ENCODE measurements at places on chromosomes 16 and 17.

- DNase-seq, result no peak
Observed at GRCh38 chr17:70073310-70073709, 1.7 kb upstream of the KCNJ16 start.

GRCh38 chr17:17568772-17569195 lies 22.7 kb downstream of the PEMT start:
- DNase-seq, result peak; percentile 93

GRCh38 chr17:42720996-42721583 lies 23.8 kb downstream of the EZH1 start:
- DNase-seq, result no peak

DNA sequence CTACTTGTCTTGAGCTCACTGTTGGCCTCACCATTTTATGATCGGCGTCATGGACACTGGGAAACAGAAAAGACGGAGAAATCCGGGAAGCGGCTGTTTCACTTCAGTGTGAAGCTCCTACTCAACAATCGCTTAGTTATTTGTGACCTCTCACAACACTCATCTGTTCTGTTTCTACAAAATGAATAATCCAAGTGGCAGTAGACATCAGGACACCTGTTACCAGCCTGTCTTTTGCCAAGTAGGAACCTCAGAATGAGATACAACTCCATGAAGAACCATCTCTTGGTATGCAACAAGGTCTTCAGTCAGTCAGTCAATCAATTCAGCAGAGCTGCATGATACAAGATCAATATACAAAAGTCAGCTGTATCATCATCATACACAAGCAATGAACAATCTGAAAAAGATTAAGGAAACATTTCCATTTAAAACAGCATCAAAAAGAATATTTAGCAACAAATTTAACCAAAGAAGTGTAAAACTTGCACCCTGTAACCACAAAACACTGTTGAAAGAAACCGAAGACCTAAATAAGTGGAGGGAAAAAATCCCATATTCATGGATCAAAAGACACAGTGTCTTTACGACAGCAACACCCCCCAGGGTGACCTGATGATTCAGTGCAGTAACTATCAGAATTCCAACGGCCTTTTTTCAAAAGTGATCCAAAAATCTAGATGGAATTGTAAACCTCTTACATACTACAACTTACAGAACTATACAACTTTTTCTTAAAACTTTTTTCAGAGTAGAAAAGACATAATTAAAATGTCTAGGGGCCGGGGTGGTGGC lies 63.4 kb downstream of the ANKRD11 start:
- no peak for DNase-seq

DNA sequence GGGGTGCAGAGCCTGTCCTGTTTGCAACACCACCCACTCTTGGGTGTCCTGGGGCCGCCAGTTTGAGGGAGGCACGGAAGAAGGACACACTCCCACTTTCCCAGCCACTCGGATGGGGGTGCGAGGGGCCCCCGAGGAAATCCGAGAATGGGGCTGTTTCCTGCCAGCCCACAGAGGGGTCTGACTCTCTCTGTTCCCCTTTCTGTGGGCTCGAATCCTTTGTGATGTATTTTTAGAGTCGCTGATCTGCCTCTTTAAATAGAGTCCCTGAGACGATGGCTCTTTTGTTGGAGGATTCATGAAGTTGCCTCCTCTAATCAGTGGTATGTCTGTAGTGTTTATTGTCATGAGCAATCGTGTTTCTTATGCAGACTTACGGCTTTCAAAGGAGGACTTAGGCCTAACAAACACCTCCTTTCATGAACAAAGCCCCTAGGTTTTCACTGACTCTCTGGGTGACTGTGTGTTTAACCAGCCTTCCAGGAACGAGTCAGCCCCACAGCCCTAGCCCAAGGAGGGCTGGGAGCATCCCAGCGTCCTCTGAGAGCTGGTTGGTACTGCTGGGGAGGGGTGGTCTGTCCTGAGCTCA lies 29.1 kb downstream of the CIBAR2 start:
- no peak for DNase-seq

GRCh38 chr17:59328601-59329000 lies 2.9 kb upstream of the YPEL2 start:
- no peak for DNase-seq

GRCh38 chr17:14405189-14405588 lies 104.3 kb downstream of the HS3ST3B1 start:
- DNase-seq, result no peak

DNA sequence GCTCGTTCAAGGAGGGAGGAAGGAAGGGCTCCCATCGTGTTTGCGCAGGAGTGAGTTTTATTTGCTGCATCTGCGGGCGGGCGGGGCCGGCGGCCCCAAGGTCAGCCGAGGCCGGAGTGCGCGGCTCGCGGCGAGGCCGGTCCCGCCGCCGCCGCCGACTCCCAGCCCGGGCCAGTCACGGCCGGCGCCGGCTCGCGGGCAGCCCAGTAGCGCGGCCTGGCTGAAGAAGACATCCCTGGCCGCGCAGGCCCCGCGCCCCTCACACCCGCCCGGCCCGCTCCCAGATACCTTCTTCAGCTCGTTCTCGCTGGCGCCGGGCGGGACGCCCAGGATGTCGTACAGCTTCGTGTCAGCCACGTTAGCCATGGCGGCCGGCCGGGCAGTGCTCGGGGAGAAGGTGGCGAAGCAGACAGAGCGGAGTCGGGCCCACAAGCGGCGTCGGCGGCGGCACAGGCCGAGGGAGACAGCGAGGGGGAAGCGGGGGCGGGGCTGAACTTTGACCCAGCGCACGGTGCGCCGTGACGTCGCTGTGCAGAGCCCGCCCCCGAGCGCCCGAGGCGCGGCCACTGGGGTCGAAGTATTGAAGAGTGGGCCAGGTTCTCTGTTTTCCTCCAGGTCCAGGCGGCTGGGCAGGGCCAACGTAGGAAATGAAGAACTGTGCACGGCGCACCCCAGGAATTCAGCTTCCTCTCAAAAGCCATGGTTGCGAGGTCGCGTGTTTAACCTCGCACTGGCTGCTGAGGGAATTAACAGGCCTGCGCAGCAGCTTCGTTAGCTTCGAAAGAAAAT lies at the start of gene DNAJA2:
Gene DNAJA2 (minus strand): TSS at position 468 of the 789 bp plus-strand sequence. CDS start 102 bp downstream, at position 366.
- peak; percentile 94 for DNase-seq

- DNase-seq, result no peak
Observed at GRCh38 chr16:77662246-77662645, 60.1 kb upstream of the NUDT7 start.

- DNase-seq, result no peak
Observed at GRCh38 chr17:48439875-48440505, 10.0 kb upstream of the SKAP1 start.

- DNase-seq, result no peak
Observed at GRCh38 chr17:9132944-9133610, 111.8 kb downstream of the NTN1 start.

GRCh38 chr17:19302791-19303331 lies 59.7 kb downstream of the B9D1 start:
- no peak for DNase-seq

DNA sequence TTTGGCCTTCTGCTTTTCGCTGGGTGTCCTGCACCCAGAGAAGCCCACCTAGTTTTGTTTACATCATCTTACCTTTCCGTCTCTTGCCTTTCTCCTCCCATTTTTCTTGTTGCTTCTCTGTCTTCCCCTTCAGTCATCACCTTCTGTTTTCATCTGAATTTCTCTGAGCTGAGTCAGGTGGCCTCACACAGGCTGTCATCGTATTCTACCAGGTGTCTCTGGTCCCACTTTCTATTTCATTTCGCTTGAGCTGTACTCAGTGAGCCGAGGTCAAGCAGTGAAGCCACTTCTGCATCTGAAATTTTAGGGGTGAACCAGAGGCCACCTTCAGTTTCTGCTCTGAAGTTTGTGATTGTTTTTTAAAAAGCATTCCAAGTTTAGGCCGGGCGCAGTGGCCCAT lies 9.7 kb downstream of the CRAMP1 start:
- DNase-seq, result no peak

DNA sequence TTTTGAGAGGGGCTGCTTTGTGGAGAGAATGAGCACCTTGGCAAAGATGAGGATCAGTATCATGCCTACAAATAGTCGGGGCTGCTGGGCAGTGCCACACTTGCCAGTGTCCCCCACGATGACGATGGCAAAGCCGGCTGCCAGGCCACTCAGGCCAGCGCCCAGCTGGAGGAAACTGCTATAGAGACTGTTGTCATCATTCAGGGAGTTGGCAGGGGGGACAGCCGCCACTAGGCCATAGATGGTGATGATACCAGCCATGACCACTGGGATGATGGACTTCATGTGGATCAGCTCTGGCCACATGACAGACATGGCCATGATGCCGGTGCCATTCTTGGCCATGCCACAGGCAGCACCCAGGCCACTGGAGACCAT lies 23.8 kb downstream of the MINK1 start:
- no peak for DNase-seq

- DNase-seq, result no peak
Observed at GRCh38 chr17:62778990-62779681, 29.0 kb downstream of the MARCHF10 start.

DNA sequence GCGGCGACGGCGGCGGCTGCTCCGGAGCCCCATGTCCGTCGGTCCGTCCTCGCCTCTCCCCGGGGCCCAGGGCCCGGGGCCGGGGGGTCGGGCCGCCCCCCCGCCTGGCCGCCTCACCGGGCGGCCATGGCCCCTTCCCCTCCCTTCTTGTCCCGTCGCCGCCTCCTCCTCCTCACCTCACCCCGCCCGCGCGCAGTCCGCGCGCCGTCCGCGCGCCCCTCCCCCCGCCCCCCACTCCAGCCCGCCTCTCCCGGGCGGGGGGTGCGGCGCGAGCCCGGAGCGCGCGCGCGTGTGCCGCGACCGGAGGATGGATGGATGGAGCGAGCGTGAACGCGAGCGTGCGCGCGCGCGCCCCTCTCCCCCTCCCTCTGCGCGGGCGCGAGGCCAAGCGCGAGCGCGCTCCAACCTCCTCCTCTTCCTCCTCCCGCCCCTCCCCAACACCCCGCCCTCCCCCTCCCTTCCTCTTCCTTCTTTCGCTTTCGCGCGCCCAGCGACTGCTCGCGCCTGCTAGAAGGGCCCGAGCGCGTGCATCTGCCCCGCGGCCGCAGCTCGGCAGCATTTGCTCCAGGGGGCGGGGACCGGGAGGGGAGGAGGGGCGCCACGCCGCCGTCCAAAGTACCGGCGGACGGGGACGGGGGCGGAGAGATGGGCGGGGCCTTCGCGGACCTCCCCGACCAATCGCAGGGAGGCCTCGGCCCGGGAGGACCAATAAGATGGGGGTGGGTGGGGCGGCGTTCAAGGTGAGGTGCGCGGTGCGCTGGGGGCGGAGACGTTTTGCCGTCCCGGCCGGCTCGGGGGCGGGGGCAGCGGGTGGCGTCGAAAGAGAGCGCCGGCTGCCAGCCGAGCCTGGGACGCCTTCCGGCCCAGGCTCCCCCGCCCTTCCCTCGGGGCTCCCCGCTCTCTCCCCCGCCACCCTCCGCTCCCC lies at the start of gene ATXN7L3:
Gene ATXN7L3 (minus strand): TSS at position 332 of the 925 bp plus-strand sequence. CDS start 1,814 bp downstream, outside the sequence.
- DNase-seq, result peak; percentile 99

DNA sequence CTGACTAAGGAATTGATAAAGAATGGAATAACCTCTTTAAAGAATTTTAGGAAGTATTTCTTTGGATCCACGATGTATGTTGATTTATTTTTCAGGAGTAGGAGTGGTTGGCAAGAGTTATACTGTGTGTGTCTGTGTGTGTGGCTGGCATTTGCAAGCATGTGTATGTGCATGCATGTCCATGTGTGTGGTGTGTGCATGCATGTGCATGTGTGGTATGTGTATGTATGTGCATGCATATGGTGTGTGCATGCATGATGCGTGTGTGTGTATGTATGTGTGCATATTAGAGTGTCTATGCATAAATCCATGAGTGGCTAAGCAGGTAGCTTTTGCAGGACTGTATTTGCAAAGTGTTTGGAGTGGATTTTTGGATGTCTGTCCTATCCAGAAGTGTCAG lies 120.8 kb downstream of the HS3ST2 start:
- DNase-seq, result no peak

GRCh38 chr16:31198207-31198882 lies 4.2 kb downstream of the PYCARD start:
- no peak for DNase-seq

DNA sequence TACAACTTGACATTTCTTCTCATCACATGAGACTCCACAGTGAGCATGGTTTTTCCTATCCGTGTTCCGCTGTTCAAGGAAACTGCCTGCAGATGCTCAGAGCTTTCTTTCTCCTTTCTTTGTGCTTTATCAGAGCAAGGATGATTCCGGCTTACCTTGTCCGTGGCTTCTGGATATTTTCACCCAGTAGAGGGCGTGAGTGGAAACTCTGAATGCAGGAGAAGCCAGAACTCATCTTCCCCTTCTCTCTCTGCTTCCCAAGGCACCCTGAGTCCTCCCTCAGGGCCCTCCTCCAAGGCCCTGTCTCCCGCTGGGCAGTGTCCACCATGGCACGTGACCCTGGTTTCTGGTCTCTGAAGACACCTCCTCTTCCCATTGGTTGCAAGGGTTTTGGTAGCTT lies 721.1 kb upstream of the RBFOX1 start:
- no peak for DNase-seq

- DNase-seq, result no peak
Observed at GRCh38 chr16:84218176-84218823, 21.5 kb downstream of the KCNG4 start.
